ENCODE measurements at places on chromosomes 4 and X.

DNA sequence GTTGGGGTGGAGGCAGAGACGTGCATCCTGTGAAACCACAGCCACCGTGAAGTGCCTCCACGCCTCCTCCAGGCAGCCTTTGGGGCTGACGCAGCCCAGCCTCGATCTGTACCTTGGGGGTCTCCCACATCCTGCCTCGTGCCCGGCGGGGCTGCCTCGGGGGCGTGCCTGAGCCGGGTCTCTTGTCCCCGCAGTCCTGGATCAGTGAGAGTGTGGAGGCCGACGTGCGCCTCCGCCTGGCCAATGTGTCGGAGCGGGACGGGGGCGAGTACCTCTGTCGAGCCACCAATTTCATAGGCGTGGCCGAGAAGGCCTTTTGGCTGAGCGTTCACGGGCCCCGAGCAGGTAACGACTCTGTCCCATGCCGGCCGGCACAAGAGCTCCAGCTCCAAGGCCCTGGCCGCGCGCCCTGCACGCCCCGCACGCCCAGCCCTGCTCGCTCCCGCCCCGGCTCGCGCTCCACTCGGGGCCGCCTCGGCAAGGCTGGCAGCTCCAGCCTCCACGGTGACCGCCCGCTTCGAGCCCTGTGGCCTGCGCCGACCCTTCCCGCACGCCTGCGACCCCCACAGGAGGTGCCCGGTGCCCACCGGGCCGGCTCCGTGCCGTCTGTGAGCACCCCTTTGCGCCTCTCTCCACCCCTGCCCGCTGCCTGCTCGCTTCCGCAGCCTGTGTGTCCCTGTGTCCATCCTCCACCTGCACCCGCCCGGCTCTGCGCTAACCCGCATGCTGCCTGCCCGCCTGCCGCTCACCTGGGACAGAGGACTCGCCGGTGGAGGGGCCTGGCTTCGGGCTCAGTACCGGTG lies 9.8 kb downstream of the FGFR3 start:
- no peak overlapping the region for H3K4me3 ChIP-seq
- no peak for DNase-seq
- H3K27ac ChIP-seq = no peak overlapping the region
- H3K27me3 ChIP-seq = no peaks in the 10 kb centered on the region
- no peaks in the 10 kb centered on the region for H3K36me3 ChIP-seq

GRCh38 chr4:53075162-53075785 lies 213.2 kb downstream of the RASL11B start:
- no peak for DNase-seq
- H3K36me3 ChIP-seq = no peaks in the 10 kb centered on the region
- H3K27me3 ChIP-seq = no peaks in the 10 kb centered on the region
- H3K27ac ChIP-seq = no peak overlapping the region

DNA sequence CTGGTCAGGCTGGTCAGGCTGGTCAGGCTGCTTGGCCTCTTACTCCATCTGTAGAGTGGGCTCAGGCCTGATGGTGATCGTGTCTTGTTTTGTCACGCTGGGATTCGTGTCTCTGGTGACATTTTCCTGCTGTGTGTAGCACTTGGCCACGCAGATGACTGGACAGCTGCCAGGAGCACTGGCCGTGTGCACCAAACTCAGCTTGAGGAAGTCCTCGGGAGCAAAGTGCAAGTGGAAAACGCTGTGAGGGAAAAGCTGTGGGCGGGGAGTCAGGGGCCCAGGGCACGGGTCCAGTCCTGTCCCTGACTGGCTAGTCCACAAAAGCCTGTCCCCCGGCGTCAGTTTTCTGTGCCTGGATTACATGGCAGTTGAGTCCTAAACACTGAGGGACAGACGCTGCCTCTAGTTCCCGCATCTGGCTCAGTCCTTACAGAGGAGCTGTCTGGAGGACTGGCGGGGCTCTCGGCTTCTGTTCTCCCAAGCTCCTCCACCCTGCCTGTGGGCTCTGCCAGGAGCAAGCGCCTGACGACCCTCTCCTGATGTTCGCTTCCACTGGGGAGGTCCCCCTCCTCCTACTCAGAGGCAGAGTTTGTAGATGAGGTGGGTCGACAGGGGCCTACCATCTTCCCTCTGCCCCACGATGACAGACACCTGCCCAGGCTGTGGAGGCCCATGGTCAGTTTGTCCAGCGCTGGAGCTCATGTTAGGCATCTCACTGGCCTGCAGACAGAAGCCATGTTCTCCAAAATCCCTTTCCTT lies 35.9 kb upstream of the GRPEL1 start:
- H3K36me3 ChIP-seq = no peaks in the 10 kb centered on the region
- no peak overlapping the region for H3K27ac ChIP-seq
- no peaks in the 10 kb centered on the region for H3K27me3 ChIP-seq
- no peak for DNase-seq
- H3K4me3 ChIP-seq = peak overlapping the region; percentile 28

GRCh38 chr4:24024605-24025004 lies 134.8 kb upstream of the PPARGC1A start:
- no peak for DNase-seq
- H3K4me1 ChIP-seq = no peaks in the 10 kb centered on the region
- H3K27me3 ChIP-seq = no peaks in the 10 kb centered on the region
- H3K36me3 ChIP-seq = no peaks in the 10 kb centered on the region
- H3K27ac ChIP-seq = no peak overlapping the region

DNA sequence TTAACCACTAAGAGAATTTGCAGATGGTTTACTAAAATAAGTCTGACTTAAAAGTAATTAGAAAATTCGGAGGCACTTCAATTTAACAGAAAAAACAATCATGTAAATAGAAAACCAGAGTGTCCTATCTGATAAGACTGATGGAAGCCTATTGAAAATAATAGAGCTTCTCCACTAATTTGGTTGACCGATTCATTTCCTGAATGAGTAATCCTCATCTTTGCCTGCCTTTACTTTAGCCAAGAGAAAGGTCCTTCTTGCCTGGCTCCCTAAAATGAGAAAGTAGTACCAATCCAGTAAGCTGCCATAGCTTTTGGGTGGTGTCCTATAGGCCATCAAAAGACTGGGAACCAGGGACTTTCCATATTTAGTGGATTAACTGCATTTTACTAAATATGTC lies 48.4 kb downstream of the KCNIP4 start:
- H3K27me3 ChIP-seq = no peaks in the 10 kb centered on the region
- no peaks in the 10 kb centered on the region for H3K4me1 ChIP-seq
- H3K27ac ChIP-seq = no peak overlapping the region
- no peak for DNase-seq
- no peak overlapping the region for H3K4me3 ChIP-seq

DNA sequence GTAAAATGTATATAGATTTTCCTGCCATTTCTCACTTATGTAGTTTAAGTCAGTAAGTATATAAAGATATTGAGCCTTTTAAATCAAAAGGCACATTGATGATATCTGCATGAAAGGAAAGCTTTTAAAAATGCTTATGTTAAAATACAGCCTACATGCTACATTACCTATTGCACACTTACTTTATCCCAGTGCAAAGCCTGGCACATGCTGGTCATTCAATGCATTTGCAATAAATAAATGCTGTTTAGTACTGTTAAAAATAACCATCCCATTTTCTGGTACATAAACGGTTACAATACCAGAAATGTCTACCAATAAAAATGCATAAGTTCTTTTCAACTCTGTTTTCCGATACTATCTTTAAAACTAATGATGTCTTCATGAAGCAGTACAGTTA lies 22.1 kb upstream of the SPATA4 start:
- no peak for DNase-seq
- no peaks in the 10 kb centered on the region for H3K36me3 ChIP-seq
- no peaks in the 10 kb centered on the region for H3K27me3 ChIP-seq

- DNase-seq = no peak
- H3K27ac ChIP-seq = no peak overlapping the region
- no peaks in the 10 kb centered on the region for H3K27me3 ChIP-seq
- no peak overlapping the region for H3K4me3 ChIP-seq
- no peaks in the 10 kb centered on the region for H3K4me1 ChIP-seq
- no peaks in the 10 kb centered on the region for H3K36me3 ChIP-seq
Observed at GRCh38 chrX:40411340-40412111, 169.2 kb upstream of the ATP6AP2 start.

- H3K36me3 ChIP-seq = no peaks in the 10 kb centered on the region
- DNase-seq = no peak
- no peaks in the 10 kb centered on the region for H3K27me3 ChIP-seq
- no peak overlapping the region for H3K4me3 ChIP-seq
- H3K27ac ChIP-seq = no peak overlapping the region
Observed at GRCh38 chr4:102335616-102336015, 9.7 kb downstream of the SLC39A8 start.

GRCh38 chr4:65482410-65482809 lies 187.9 kb downstream of the EPHA5 start:
- H3K36me3 ChIP-seq = no peaks in the 10 kb centered on the region
- no peak overlapping the region for H3K27ac ChIP-seq
- H3K27me3 ChIP-seq = no peaks in the 10 kb centered on the region

GRCh38 chr4:15188605-15189539 lies 186.6 kb downstream of the CPEB2 start:
- H3K4me3 ChIP-seq = no peak overlapping the region
- DNase-seq = no peak
- no peaks in the 10 kb centered on the region for H3K4me1 ChIP-seq
- no peak overlapping the region for H3K27ac ChIP-seq
- no peaks in the 10 kb centered on the region for H3K27me3 ChIP-seq

GRCh38 chrX:25175743-25176142 lies 160.0 kb upstream of the ARX start:
- no peak for DNase-seq
- no peaks in the 10 kb centered on the region for H3K27me3 ChIP-seq
- no peak overlapping the region for H3K4me3 ChIP-seq
- H3K27ac ChIP-seq = no peak overlapping the region

- no peak overlapping the region for H3K4me3 ChIP-seq
- no peak overlapping the region for H3K27ac ChIP-seq
- no peaks in the 10 kb centered on the region for H3K27me3 ChIP-seq
- H3K4me1 ChIP-seq = no peaks in the 10 kb centered on the region
- H3K36me3 ChIP-seq = no peaks in the 10 kb centered on the region
Observed at GRCh38 chrX:16750136-16750535, 30.7 kb downstream of the SYAP1 start.

GRCh38 chrX:71612256-71612655 lies 6.1 kb downstream of the CXCR3 start:
- H3K4me3 ChIP-seq = no peak overlapping the region
- H3K4me1 ChIP-seq = peaks cover 31% of the 10 kb centered on the region
- no peak for DNase-seq
- peaks cover 8% of the 10 kb centered on the region for H3K36me3 ChIP-seq

DNA sequence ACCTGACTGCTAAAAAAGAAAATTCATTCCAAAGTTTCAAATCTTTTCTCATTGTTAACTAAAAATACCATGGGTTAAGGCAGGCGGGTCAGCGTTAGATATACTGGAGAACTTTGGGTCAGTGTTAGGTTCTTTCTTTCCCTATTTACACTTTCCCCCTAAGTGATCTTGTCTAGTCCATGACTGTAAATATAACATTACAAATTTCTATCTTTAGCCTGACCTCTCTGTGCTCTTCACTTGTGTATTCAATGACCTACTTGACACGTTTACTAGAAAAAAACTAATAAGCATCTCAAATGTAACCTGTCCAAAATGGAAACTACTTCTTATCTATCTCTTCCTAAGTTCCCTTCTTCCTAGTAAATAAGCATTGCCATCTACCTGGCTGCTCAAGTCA lies 95.3 kb downstream of the JADE1 start:
- no peaks in the 10 kb centered on the region for H3K4me1 ChIP-seq
- H3K27ac ChIP-seq = no peak overlapping the region
- no peaks in the 10 kb centered on the region for H3K36me3 ChIP-seq
- DNase-seq = no peak

- H3K36me3 ChIP-seq = no peaks in the 10 kb centered on the region
- no peak overlapping the region for H3K4me3 ChIP-seq
- H3K4me1 ChIP-seq = no peaks in the 10 kb centered on the region
- H3K27me3 ChIP-seq = no peaks in the 10 kb centered on the region
- H3K27ac ChIP-seq = no peak overlapping the region
- no peak for DNase-seq
Observed at GRCh38 chr4:82718162-82718940, 80.2 kb downstream of the SCD5 start.

DNA sequence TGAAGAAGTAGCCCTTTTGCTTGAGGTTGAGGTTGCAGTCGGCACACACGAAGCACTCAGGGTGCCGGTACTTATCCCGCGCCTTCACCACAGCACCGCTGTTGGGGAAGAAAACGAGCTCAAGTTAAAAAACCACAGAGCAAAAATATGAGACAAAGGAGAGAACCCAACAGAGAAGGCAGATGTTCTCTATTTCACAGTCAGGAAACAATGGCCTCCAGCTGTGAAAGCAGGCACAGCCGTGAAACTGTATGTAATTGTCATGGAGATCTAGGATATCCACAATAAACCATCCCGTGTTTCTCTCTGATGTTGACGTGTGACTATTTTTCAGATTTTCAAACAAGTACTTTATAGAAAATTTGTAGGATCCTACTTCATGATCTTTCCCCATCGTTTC lies 30.9 kb upstream of the CCDC110 start:
- DNase-seq = no peak
- no peaks in the 10 kb centered on the region for H3K36me3 ChIP-seq
- H3K27ac ChIP-seq = no peak overlapping the region
- no peaks in the 10 kb centered on the region for H3K27me3 ChIP-seq
- H3K4me1 ChIP-seq = no peaks in the 10 kb centered on the region

DNA sequence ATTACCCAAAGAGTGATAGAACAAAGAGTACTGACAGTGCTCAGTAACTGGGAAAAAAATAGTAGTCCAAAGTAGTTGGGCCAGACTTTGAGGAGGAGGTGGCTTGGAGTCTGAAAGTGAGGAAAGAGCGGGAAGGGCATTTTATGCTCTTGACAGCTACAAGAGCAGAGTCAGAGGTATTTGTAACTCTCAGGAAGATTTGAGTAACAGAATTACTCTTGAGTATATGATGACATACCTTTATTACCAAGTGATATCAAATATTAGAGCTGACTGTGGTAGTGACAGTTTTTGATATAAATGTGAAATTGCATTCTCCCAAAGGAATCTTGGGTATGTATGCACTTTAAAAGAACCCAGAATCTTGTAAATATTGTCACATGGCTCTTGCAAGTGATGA lies 2.2 kb downstream of the SLAIN2 start:
- DNase-seq = no peak
- peaks cover 17% of the 10 kb centered on the region for H3K4me1 ChIP-seq
- H3K27ac ChIP-seq = no peak overlapping the region
- H3K36me3 ChIP-seq = no peaks in the 10 kb centered on the region

DNA sequence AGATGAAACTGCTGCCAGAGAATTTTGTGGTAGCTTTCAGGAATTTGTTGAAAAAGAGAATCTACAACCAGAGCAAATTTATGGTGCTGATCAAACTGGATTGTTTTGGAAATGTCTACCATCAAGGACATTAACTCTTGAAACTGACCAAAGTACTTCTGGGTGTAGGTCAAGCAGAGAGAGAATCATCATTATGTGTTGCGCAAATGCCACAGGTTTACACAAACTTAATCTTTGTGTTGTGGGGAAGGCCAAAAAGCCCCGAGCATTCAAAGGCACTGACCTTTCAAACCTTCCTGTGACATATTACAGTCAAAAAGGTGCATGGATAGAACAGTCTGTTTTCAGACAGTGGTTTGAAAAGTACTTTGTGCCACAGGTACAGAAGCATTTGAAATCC lies 2.1 kb downstream of the TIGD2 start:
- H3K4me3 ChIP-seq = no peak overlapping the region
- peaks cover 10% of the 10 kb centered on the region for H3K4me1 ChIP-seq
- no peaks in the 10 kb centered on the region for H3K27me3 ChIP-seq
- no peaks in the 10 kb centered on the region for H3K36me3 ChIP-seq
- H3K27ac ChIP-seq = no peak overlapping the region

All from naive thymus-derived CD4-positive, alpha-beta T cell (primary cell).